ENCODE measurements at places on chromosomes 5 and 9. TPM values are rescaled to one million over a fixed set of nuclear protein-coding genes. Genes with fewer than 3 reads are reported as not detected.

HCN1 gene
- total RNA-seq, result not detected

TMEM252 gene
- not detected for total RNA-seq

DNA sequence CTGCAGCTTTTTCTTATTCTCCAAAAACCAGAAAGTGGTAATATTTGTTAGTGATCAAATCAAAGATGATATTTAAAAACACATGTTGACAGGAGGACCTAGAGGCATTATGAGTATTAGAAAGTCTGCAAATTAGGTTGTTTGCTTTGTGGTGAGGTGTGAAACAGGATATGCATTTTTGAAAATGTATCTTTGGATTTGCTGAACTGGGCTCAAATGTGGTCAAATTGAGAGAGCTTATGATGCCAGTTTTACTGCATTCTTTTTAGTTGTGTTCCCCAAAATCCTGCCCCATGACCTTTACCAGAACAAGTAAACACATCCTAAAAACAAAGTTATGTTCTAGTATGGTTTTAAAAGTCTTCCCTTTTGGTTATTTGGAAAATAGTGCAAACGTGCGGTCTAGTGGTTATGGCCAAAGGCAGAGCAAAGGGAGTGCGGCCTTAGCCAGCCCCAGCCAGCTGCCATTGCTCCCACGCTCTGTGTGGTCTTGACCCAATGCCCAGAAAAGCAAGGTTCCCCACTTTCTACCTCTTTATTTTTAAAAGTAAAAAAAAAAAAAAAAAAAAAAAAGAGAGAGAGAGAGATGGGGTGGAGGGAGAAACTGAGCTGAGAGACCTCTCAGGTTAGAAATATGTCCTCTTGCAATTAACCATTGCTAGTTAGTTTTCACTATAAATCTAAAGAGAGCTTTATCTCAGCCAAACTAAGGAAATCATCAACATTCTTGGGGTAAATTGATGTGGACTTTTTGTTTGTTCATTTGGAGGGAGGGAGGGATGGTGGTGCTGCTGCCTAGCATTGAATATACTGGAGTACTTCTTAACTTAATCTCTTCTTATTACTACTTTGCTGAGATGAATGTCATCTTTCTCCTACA, 176.6 kb downstream of the ARHGAP26 start:
- ATAC-seq, result no peak

DNA sequence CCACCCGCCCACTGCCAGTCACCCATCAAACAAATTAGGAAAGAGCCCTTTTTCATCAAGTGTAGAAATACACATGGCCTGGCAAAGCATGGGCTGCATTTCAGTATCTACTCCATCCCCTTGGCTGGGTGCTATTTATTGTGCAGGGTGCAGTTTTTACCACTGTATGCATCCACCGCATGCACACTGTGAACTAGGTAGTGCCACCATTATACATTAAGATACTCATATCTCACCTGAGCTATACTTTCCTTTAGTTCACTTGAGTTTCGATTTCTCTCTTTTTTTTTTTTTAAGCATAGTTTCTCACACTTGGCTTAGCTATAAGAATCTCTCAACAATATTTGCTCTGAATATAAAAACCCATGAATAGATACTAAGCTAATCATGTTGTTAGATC, 49.4 kb downstream of the JMY start:
- no peak for ATAC-seq

DNA sequence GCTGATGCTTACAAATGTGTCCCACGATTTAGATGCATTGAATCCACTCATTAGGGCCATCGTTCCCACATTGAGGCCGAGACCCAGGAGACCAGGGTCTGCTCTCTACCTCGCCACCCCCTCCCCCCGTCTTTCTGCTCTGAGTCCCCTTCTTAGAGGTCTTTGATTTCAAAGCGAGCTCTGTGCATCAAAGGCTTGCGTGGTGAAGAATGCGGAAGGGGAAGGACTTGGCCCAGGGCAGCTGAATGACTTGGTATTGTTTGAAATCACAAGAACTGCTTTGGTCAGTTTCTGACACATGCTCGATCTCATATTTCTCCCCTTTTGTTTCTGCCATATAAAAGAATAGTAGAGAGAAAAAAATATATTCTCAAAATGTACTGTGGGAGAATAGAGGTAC, 78.3 kb upstream of the IRX1 start:
- no peak for ATAC-seq

KIAA1958 gene
- total RNA-seq, result 3.9 TPM
